Activated T-cell treated with anti-CD3 and anti-CD28 coated beads for 1 hour (primary cell): ENCODE measurements at places on chromosomes 2 and 18.

DNA sequence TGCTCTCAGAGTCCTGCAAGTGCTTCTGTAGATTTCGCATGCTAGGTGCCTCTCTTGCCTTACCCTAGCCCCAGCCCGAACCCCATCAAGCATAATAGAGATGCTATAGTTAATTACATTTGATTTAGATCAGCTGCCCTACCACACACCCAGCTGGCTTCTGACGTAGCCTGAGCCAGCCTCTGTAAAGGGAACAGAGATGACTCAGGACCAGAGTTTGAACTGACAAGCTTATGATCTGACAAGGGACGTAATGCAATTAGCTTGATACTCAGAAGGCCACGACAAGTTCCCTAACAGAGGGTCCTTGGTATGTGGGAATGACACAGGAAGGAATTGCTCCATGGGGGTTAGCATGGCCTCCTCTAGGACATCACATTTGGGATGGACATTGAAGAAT lies 126.6 kb downstream of the LRATD1 start:
- DNase-seq = no peak

- no peak for DNase-seq
These were observed 222.4 kb downstream of the SRBD1 start for GRCh38 chr2:45388541-45389100.

DNA sequence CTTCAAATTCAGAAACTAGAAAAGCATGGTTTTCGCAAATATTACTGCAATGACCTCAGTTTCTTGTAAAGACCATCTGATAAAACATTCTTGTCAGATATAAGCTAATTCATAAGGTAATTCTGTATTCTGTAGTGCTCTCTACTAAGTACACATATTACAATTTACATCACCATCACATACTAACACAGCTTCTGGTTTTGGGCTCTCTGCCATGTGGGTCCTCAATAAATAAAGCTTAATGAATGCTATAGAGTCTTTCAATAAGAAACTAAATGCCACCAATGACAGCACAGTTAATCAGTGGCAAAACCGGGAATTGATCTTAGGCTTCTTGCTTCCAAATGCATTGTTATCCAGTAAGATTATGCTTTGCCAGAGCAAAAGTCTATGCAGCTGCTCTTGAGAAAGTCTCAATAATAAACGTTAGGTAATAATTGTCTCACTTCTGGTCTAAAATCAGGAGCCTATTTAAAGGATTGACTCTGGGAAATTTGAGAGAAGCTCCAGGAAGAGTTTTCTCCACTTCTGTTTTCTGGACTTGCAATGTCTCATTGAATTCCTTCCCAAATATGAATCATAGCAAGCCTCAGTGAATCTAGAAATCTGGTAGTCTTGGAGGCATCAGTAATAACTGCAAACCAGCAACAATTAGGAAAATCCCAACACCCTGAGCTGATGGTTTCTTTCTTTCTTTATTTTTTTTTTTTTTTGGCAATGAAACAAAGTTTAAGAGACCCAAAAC lies 67.9 kb upstream of the RAPGEF4 start:
- DNase-seq = no peak

DNA sequence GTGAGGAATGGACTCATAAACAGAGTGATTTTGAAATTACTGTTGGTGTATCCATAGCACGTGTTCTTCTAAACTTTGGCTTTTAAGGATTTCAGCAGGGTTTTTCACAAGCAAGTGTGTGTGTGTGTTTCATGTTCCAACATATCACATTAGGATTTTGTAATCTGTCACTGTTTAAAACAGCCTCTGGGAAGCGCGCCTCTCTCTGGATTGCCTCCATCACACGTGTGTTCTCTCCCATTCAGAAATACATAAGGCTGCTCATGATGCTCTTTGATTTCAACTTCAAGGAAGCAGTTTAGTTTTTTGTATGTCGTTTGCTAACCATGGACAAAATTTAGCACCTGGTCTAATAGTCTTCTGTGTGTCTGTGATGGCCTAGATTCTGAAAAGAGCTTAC lies 370.4 kb downstream of the MTX2 start:
- no peak for DNase-seq

GRCh38 chr2:145919477-145919876 lies 1399.6 kb upstream of the ZEB2 start:
- DNase-seq = no peak

- no peak for DNase-seq
These were observed 13.0 kb downstream of the GPR55 start for GRCh38 chr2:230912046-230912445.

- DNase-seq = no peak
These were observed 156.9 kb downstream of the CCBE1 start for GRCh38 chr18:59540346-59540745.

GRCh38 chr18:32930695-32931301 lies 158.0 kb upstream of the KLHL14 start:
- no peak for DNase-seq

GRCh38 chr2:229713371-229714079 lies 830 bp downstream of the DNER start:
- no peak for DNase-seq

GRCh38 chr2:241810307-241811200 lies 1.6 kb downstream of the NEU4 start:
- DNase-seq = no peak
